ENCODE measurements at places on chromosomes 7 and 10.

- DNase-seq: no peak
Measured at GRCh38 chr10:86553639-86554038, 32.0 kb upstream of the WAPL start.

DNA sequence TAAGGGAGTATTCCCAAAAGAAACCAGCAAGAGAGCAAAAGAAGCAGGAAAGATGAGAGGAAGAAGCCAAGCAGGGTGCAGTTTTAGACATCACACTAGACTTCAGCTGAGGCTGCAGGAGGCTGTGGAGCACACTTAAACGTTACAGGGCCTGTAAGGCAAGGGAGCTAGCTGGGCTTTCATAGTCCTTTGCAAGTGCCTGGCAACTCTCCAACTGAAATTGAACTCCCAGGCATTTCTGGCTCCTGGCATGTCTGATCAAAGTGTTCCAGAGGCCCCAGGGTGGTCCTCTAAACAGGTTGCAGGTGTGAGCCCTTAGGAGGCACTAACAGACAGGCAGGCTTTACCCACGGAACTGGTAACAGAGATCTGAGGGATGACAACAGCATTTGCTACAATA, 750.2 kb downstream of the XPNPEP1 start:
- DNase-seq: no peak

DNA sequence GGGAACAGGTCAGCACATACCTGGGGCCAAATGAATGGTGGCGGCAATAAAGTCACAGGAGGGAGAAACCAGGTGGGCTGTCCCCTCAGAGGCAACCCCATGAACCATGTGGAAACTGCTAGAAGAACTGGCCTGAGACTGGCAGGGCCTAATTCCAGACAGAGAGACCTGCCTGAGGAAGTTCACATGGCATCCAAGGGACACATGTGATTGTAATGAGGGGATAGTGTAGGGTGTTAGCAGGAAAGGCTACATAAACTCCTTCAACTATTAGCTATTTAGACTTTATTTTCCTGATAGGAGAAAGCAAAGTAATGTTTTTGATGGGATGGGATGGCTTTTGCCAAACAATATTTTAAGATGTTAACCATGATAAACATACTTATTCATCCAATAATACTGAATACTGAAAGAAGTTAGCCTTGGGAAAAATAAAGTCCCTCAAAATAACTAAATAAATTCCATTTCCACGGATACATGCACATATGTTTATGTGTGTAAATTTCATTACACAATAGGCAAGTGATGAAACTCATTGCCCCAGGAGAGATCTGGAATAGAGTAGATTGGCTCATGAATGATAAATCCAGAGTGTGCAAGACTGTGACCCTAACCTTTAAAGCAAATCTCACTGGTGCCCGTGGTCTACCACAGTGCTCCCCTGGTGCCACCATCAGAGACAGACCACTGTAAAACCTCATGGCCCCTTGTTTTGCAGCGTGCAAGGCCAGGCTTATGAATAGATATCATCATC, 137.0 kb downstream of the NRF1 start:
- DNase-seq: no peak

DNA sequence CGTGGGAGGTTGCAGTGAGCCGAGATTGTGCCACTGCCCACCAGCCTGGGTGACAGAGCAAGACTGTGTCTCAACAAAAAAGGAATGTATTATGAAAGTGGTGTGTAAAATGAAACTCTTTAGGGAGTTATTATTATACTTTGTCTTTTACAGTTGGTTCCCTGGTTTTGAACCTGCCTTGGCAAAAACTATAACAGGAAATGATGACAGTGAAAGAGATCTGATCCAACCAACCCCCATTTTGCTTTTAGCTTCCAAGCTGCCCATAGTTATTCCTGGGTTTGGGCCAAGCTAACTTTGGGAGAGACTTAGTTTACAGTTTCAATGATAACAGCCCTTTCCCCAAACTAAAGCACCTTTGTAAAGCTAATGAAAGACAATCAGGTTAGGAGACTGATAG, 34.1 kb upstream of the NMT2 start:
- DNase-seq: no peak

GRCh38 chr10:107436568-107436967, 272.1 kb upstream of the SORCS1 start:
- no peak for DNase-seq

DNA sequence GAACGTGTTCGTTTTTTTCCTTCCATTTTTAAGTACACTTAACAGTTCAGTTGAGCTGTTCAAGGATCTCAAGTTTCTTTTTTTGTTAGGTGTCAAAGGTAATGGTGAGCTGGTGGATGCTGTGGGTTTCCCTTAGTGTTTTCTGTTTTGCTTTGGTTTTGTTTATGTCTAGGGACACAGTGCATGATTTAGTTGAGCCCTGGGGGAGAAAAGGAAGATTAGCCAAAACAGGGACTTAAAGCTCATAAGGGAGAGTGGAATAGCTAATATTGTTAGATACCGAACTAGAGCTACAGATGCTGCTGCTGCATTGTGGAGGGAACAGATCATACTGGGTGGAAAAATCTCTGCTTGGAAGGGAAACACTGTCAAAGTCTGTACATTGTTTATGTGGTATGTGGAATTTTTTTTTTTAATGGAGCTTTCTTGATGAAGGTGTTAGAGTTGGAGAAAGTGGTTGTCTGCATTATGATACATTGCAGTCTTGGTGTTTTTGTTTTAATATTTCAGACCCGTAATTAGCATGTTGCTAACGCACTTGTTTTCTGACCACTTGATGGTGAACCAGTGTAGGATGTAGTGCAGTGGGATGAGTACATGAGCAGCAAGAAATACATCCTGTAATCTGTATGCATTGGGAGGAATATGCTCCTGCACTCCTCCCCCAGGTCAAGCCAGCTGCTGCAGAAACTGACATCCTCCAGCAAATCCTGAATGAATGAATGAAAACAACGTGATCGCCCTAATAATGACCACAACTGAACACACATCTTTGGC, 2.1 kb downstream of the GLCCI1 start:
- DNase-seq: no peak

- DNase-seq: no peak
Measured at GRCh38 chr10:14385596-14386593, 55.2 kb upstream of the FRMD4A start.

DNA sequence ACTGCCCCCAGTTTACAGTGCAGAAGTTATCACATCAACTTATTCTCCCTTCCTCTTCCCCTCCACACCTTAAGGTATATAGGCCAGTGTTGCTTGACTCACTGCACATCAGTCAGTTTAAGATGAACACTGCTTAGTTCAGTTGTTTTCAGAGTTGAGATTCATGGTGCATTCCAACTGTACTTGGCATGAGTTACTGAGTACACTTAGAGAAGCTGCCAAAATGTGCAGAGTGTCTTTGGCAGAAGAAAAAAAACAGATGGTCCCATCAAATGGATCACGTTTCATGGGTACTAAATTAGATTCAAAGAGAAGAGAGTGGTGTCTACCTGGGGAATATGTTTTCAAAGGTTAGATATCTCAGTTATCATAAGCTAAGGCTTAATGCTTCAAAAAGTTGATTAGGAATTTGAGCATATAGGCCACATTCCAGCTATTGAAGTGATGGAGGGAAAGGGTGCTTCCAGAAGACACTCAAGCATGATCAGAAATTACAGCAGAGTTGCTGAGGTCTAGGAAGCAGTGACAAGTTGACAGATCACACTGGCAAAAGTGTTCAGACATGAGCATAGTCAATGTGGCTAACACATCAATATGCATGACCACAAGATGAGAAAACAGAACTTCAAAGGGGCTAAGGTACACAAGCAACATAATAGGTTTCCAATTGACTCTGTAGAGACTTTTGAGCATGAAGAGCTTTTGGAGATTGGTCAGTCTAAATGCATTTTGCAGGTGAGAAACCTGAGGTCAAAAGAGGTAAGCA, 579.2 kb upstream of the CELF2 start:
- DNase-seq: no peak

GRCh38 chr10:131832056-131832685, 68.6 kb upstream of the PPP2R2D start:
- DNase-seq: no peak

DNA sequence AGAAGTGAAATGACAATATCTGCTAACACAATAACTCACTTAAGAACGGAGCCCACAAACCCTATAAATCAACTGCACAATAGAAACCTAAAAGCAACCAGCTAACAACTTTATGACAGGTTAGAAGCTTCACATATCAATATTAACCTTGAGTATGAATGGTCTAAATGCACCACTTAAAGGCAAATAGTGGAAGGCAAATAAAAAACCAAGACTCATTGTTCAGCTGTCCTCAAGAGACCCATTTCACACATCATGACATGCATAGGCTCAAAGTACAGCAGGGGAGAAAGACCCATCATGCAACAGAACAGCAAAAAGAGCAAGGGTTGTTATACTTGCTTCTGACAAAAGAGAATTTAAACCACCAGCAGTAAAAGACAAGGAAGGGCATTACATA, 46.8 kb downstream of the CDC14C start:
- DNase-seq: no peak

DNA sequence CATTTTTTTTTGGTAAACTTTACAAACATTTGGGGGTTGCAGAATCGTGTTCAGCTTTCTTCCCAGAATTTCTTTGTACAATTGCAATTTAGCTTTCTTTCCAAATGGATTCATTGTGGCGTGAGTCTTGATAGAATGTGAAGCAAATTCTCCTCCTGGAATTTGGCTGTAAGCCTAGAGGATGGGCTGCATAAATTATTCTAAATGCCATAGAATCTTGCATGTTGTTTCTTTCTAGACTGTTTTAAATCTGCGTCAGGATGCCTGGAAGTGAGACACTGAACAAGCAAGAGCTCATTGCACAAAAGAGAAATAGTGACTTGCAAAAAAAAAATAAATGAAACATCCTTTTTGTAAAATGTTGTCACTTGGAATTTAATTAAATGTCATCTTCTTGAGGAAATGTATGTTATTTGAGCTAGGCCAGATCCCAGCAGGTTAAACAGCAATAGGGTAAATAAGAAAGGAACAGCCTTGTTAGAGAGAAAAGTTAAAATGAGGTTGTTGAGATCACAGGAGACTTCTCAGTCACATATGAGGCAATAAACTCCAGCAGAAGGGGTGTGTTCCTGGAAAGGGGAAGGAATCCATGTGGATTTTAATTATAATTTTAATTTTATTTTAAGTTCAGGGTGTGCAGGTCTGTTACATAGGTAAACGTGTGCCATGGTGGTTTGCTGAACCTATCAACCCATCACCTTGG, 483.0 kb downstream of the PLXDC2 start:
- no peak for DNase-seq

- no peak for DNase-seq
Measured at GRCh38 chr7:129652914-129653313, 41.4 kb downstream of the NRF1 start.

GRCh38 chr7:133618970-133619369, 366.1 kb downstream of the EXOC4 start:
- no peak for DNase-seq

- DNase-seq: no peak
Measured at GRCh38 chr10:86827639-86828038, 71.2 kb downstream of the BMPR1A start.

GRCh38 chr7:149284343-149284742, 22.3 kb downstream of the ZNF783 start:
- no peak for DNase-seq

DNA sequence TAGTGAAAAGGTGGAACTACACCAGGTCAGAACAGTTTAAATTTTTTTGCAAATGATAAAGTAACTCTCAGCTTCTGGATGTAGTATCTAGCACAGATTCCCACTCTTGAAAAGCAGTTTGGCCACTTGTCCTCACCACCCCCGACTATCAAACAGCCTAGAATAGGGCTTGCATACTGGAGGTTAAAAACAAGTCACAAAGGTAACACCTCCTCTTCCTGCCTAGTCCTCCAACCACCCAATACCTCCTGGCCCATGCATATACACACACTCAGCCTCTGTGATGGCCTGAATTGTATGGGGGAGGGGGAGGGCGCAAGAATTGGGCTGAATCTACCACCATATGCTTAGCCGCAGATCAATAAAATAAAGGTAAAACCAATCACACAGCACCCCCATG, 5.7 kb downstream of the SKAP2 start:
- DNase-seq: no peak

GRCh38 chr7:133859231-133859630, 267.9 kb upstream of the LRGUK start:
- no peak for DNase-seq
